CD8-positive, alpha-beta T cell (primary cell): ENCODE measurements at places on chromosomes 13 and 19.

- no peak for DNase-seq
Measured at GRCh38 chr13:28408235-28408848, 86.6 kb downstream of the FLT1 start.

GRCh38 chr13:48636550-48636949 is 17.2 kb upstream of the CYSLTR2 start:
- no peak for DNase-seq

- no peak for DNase-seq
Measured at GRCh38 chr13:32735859-32736258, 149.6 kb downstream of the PDS5B start.

- no peak for DNase-seq
Measured at GRCh38 chr13:21898459-21898858, 227.6 kb downstream of the FGF9 start.

DNA sequence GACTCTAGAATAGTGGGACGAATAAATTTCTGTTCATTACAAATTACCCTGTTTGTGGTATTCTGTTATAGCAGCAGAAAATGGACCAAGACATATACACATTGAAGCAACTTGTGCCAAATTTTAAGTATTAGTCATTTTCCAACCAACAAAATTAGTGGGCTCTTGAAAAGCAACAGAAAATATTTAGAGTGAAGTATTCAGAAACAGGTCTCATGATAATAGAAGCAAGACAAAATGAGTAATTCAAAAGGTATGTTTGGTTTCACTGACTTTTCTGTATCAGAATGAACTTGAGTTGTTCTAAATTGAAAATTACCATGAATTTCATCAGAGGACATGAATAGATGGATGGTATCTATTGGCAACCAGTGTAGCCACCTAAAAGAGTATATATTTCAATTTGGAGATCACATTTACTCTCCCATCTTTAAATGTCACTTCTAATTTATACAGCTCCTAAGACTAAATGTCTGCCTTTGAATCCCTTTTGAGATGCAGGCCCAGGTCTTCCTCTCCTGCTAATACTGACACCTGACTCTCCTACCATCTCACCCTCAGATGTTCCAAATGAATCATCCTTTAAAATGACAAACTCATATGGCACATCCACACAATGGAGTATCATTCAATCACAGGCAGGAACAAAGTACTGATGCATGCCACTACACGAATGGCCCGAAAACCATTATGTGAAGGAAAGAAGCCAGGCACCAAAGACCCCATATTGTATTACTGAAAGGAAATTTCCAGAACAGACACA is 40.7 kb upstream of the DOCK9 start:
- DNase-seq = no peak

GRCh38 chr19:51520728-51521127 is 10.7 kb downstream of the SIGLEC6 start:
- no peak for DNase-seq

DNA sequence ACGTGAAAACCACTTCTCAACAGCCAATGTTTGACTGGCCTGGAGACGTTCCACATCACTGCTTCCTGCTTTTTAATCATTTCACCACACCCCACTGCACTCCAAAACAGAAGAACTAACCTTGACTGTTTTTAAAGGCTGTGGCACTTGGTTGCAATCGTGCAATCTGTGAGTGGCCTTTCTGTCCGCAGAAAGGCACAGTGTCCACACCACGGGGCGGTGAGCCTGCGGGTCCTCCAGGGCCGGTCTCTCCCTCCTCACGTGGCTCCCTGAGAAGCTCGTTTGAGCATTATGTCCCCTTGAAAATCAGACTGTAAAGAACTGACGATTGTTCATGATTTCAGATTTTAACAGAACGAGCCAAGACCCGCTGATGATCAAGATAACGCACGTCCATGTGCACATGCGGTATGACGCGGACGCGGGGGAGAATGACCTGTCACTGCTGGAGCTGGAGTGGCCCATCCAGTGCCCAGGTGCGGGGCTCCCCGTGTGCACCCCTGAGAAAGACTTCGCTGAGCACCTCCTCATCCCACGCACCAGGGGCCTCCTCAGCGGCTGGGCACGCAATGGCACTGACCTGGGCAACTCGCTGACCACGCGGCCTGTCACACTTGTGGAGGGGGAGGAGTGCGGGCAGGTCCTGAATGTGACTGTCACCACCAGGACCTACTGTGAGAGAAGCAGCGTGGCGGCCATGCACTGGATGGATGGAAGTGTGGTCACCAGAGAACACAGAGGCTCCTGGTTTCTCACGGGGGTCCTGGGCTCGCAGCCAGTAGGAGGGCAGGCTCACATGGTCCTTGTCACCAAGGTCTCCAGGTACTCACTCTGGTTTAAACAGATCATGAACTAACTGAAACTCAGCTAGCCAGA is 13.0 kb downstream of the PROZ start:
- DNase-seq = no peak

GRCh38 chr19:5603626-5604025 is 18.9 kb downstream of the SAFB2 start:
- DNase-seq = no peak

- no peak for DNase-seq
Measured at GRCh38 chr19:11151181-11151580, 4.4 kb downstream of the SPC24 start.

- no peak for DNase-seq
Measured at GRCh38 chr13:54758795-54759194, 1730.2 kb downstream of the OLFM4 start.

- no peak for DNase-seq
Measured at GRCh38 chr19:55552620-55553019, 7.3 kb upstream of the SBK3 start.

DNA sequence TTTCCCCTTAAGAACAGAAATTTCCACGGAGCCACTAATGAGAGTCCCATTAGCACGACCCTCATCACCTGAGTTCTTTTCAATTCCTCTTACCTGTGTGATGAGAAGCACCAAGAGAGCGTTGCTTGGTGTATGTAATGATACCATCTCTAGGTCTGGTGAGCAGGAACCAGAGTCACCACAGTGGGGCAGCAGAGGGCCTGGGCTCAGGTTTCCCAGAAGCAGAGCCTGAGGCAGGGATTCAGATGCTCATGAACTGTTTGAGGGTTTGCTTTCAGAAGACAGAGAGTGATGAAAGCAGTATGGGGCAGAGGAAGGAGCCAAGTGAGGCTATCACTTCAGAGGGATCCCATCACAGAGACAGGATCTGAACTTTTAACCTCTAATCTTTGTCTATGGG is 3.1 kb upstream of the PTPRH start:
- peak; percentile 50 for DNase-seq

DNA sequence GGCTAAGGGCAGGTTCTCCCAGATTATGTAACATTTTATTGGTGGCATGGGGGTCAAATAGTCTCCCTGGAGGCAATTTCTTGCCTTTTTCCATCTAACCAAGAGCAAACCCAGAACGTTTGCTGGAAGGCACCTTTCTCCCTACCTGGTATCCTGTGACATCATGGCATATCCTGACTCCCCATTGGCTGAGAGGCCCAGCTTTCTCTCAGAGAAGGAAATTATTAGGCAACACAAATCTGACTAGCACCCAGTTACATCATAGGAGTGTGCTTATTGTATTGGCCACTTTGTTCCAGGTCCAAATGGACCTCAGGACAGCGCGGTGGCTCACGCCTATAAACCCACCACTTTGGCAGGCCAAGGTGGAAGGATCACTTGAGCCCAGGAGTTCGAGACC is 13.0 kb downstream of the NTN5 start:
- DNase-seq = no peak

- DNase-seq = no peak
Measured at GRCh38 chr13:88136098-88136790, 465.1 kb downstream of the SLITRK5 start.

DNA sequence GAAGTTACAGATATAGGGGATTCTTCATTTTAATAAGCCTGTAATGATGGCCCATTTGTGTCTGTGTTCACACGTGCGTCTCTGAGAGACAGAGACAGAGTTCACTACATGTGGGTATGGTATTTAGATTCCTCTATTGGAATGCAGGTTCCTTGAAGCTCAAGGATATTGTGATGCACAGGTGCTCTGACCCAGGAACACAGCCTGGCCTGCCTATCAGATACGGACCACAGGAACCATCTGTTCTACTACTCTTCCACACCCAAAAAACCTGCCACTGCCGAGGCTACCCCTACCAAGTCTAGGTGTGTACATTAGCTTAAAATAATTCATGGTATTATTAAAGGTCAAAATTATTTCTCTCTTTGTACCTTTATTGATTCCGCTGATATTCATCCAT is 289.2 kb downstream of the ATP8A2 start:
- DNase-seq = no peak

DNA sequence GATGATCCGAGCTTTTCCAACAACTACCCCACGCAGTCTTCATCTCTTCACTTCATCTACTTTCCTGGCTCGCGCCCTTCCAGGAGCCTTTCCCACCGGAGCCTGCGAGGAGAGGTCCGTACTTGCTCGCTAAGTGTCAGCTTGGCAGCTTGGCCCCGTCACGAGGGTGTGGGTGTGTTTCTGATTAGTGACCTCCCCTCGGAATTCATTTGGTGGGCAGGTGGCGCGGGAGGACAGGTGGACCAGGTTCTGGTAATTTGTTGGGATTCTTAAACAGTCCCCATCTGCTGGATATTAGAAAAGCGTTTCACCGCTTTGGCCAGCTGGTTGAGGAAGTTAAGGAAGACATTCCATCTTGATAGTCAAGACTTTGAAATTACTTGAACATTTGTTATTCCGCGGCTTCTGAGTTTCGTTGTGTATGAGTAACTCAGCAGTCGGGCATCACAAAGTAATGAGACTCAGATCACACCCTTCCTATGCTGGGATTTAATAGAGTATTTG is 515 bp downstream of the UFM1 start:
- DNase-seq = peak; percentile 52

- DNase-seq = no peak
Measured at GRCh38 chr13:93146584-93147297, 79.9 kb upstream of the GPC6 start.

- no peak for DNase-seq
Measured at GRCh38 chr19:55673889-55674288, 1.1 kb upstream of the EPN1 start.

DNA sequence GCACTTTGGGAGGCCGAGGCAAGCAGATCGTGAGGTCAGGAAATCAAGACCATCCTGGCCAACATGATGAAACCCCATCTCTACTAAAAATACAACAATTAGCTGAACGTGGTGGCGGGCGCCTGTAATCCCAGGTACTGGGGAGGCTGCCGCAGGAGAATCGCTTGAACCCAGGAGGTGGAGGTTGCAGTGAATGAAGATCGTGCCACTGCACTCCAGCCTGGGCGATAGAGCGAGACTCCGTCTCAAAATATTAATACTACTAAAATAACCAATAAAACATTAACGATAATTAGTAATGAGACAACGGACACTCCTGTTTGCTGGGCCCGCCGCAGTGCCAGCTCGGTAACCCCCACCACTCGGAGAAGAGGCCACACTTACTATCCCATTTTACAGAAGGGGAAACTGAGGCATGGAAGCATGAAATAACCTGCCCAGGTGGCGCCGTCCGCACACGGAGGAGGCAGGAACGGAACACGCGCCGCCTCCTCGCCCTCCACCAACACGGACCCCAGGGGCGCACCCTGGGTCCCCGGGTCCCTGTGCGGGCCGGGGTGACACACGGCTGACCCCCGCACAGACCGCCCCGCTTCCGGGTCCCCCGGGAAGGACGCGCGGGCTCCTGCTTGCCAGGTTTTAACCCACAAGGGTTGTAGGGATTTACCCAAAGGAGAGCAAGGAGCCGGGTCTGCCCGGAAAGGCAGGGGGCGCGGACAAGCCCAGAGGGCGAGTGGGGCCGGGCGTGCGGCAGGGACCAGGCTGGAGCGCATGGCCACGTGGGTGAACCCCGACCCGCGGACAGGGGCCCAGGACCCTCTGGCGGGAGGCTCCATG is 1.6 kb downstream of the R3HDM4 start:
- DNase-seq = no peak

DNA sequence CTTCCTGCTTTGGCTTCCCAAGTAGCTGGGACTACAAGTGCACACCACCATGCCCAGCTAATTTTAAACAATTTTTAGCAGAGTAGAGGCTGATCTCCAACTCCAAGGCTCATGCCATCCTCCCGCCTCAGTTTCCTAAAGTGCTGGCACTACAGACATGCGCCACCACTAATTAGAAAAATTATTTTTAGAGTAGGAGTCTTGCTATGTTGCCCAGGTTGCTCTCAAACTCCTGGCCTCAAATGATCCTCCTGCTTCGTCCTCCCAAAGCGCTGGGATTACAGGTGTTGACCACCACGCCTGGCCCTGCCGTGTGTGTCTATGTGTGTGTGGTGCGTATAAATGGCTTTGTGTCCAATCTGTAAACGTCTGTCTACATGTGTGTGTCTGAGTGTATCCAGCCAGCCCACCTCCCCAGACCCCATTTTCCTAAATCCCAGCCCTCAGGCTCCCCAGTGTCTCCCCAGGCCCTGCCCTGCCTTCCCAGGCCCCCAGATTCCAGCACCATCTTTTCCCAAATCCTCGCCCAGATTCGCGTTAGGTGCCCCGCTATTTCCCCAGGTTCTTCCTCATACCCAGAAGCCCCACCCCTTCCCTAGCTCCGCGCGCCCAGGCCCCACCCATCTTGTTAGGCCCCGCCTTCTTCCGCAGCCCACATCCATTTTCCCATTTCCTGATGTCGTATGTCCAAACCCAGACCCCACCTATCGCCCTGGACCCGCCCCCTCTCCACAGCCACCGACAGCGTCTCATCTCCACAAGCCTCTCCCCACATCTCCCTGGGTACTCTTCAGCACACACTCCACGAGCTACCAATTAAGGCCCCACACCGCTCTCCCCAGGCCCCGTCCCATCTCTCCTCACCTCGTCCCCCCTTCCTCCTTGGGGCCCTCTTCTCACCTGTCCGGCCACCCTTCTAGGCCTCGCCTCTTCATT is 24.9 kb downstream of the SLC8A2 start:
- DNase-seq = no peak

GRCh38 chr13:110665491-110666254 is 40.2 kb downstream of the CARS2 start:
- no peak for DNase-seq

DNA sequence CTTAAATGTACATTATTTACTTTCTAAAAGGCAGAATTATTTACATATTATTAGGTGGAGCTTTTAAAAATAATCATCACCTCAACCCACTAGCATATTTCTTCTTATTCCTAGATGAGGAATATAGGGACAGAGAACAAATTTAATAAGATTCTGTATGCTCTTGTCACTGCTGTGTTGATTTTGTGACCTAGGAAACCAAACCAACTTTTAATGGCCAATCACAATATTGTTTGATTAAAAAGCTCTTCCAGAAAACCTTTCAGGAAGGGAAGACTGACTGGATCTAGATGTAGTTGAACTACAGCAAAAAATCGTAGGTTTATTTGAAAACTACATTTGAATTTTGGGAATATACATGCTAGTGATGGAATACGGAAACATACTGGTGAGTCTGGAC is 91.8 kb upstream of the RAP2A start:
- DNase-seq = no peak

DNA sequence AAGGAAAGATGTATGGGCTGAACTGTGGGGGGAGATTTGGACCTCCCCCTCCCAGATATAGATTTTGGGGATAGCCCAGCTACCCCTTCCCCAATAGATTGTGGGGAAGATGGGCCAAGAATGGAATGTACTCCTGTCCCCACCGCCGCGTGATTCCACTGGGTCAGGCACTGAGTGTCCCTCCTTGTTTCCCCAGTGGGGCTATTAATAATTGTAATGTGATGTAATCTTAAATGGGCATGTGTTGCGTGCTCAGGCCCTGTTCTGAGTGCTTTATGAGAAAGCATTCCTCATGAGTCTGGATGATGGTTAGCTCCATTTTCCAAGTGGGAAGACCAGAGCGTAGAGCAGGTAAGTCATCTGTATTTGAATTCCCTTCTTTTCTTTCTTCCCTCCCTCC is 1.4 kb downstream of the PSMD8 start:
- no peak for DNase-seq

GRCh38 chr19:45117167-45117594 is 24.2 kb downstream of the PPP1R37 start:
- DNase-seq = no peak
